ENCODE measurements at places on chromosomes 3 and 15. TPM values are rescaled to one million over a fixed set of nuclear protein-coding genes. Genes with fewer than 3 reads are reported as not detected.

CADPS gene
- 270 TPM for total RNA-seq

ZNF620 gene
- total RNA-seq, result 13.9 TPM

C3orf49 gene
- total RNA-seq, result not detected

HYPK gene
- 5.7 TPM for total RNA-seq

CPLX3 gene
- total RNA-seq, result 0.82 TPM

PLSCR2 gene
- not detected for total RNA-seq

SMCO1 gene
- not detected for total RNA-seq

PLSCR4 gene
- 5.7 TPM for total RNA-seq

THAP10 gene
- total RNA-seq, result 7.3 TPM

C3orf22 gene
- not detected for total RNA-seq

ARPP21 gene
- total RNA-seq, result 459 TPM

ADAMTSL3 gene
- total RNA-seq, result 17.1 TPM

ZNF660 gene
- 11.8 TPM for total RNA-seq
